ENCODE measurements at places on chromosomes 6 and 20. TPM values are rescaled to one million over a fixed set of nuclear protein-coding genes. Genes with fewer than 3 reads are reported as not detected.
A peak's percentile ranks its signal among the peaks of the same experiment; 100 is the strongest.

DNA sequence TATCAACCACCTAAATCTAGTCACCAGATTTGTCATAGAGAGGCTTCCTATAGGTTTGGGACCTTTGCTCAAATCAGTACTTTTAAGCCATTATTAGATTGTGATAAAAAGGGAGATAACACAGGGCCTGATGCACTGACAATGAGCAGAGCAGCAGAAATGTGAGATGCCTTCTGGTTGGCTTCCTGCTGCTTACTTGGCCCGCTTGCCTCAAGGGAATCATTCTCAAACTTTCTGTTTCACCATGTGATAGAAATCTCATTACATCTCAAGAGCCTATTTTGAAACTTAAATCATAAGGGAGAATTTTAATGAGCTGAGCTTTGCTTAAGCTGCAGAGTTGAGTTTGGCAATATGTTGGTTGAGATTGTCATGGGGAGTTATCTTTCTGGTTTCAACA lies 606.0 kb downstream of the DHX35 start:
- no peak for DNase-seq

DNA sequence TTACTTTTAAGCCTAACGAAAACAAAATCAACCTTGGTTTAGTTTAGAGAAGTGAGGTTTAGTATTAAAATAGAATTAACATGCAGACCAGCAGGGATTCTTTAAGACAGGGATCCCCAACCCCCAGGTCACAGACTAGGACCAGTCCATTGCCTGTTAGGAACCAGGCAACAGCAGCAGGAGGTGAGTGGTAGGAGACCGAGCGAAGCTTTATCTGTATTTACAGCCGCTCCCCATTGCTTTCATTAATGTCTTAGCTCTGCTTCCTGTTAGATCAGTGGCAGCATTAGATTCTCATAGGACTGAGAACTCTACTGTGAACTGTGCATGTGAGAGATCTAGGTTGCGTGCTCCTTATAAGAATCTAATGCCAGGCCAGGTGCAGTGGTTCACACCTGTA lies 225.9 kb downstream of the NKAIN2 start:
- no peak for DNase-seq

GRCh38 chr20:58359441-58359840 lies 29.6 kb upstream of the VAPB start:
- no peak for DNase-seq

DNA sequence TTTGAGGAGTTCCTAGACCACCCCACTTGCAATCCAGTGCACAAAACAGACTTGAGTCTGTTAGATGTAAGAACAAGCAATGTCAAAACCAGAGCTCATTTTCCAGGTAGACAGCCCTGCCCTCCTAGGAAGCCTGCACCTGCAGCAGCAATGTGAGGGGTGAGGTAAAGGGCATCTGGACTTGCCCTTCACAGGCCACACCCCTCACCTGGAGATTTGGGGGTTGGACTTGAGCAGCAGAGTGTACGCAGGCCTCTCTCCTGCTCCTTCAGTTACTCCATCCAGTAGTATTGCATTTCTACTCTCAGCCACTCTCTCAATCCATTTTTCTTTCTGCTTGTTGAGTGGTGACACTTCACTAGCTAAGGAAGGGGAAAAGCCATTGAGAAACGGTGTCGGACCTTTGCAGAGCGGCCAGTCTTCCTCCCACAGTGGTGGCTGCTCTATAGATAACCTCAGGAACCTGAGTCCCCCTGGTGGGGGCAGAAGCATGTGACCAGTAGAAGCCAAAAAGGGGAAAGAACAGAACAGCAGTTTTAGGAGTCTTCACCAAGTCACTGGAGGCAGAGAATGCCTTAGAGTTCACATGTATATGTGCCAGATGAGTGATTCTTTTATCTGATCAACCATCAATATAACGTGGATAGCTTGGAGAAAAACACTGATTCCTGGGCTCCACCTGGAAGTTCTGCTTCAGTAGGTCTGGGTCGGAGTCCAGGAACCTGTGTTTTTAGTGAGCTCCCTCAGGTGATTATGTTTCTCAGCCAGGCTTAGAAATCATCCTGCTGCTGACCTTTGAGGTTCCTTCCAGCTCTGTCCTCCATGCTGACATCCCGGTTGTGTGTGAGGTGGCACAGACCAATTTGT lies 28.0 kb downstream of the ARFGEF2 start:
- DNase-seq = no peak

DNA sequence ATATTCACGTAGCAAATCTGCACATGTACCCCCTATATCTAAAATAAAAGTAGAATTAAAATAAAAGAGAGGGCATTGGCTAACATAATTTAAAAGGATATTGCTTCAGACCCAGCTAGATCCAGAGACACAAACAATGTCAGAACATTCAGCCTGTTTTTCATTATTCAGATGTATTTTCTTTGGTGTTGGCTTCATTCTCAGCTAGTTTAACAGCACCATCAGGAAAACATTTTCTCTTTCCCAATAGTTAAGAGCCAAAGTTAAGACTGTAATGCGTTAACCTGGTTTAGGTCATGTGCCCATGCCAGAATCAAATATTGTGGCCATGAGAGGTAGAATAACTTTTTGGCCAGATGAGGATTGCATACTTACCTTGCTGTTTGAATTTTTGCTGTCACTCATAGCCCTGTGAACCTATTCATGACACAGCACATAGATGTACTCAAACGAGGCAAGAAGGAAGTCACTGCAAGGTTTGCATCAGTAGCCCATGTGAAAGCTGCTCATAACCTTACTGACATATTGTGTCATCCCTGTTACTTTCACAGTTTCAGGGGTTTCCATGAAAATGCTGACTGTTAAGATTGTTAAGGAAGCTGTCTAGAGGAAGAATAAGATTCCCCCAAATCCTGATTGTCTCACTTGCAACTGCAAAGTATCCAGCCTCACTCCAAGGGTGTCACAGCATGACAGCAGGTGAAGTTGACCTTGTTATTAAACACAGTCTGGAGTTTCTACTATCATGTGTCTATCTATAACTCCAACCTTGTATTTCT lies 233.1 kb downstream of the PACRG start:
- DNase-seq = no peak

DNA sequence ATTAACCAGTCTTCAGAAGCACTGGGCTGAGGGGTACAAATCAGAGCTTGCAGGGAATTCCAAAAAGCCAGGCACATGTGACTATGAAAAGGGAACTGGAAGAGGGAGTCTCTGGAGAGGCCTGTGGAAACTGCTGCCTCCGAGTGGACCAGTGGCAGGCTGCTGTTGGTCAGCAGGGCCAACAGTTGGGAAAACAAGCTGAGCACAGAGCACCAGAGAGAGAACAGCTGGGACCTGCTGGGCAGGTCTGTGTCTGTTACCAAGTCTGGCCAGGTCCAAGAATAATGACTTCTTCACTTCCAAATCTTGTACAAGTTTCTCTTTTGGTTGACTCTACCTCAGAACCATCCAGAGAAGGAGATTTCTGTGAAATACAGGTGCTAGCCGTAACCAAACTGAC lies 81.4 kb downstream of the LIN28B start:
- no peak for DNase-seq

GRCh38 chr6:3230900-3231246 lies 3.4 kb upstream of the TUBB2B start:
- DNase-seq = peak; percentile 76

GRCh38 chr20:4956200-4956810 lies 45.0 kb downstream of the SLC23A2 start:
- no peak for DNase-seq

GRCh38 chr6:31094389-31094881 lies 17.9 kb downstream of the C6orf15 start:
- DNase-seq = no peak

- DNase-seq = peak; percentile 3
These were observed 48.9 kb upstream of the EPHA7 start for GRCh38 chr6:93468291-93468690.

DNA sequence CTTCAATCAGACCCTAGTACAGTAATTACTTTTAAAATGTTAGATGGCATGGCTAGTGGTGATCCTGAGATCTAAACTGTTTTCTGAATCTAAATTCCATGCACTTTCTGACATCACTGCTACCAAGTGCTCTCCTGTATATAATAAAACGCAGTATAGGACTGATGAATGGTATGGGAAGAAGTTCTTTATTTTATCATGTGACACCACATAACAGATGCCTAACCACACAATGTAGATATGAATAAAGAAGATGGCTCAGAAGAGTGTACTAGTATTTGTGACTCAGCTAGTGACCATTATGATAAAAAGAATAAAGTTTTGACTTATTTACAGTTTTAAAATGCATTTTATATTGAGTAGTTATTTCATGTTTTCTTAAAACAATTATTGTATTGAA lies 8.5 kb downstream of the NDUFAF4 start:
- no peak for DNase-seq

DNA sequence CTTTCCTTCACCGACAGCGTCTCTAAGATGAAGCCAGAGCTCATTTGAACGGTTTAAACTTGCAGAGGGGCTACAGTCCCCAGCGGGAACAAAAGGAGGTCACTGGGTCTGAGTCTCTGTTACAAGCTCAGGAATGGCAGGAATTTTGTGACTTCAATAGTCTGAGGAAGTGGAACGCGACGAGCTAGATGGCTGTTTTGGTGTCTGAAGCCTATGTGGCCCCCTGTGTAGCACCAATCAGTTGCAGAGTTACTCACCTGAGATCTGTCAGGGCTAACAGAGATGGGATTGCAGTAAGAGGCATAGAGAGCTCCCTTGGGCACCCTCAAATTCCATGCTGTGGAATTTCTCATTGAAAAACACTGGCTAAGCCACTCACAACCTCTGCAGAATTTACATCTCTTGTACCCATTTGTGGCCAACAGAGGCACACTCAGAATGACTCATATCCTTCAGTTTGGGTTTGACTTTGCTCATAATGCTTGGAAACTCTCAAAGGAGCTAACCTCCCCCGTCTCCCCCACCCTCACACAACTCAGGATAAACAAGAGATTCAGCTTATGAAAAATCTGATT lies 7.1 kb upstream of the TCP11 start:
- peak; percentile 76 for DNase-seq

TNF gene
- polyA plus RNA-seq = 0.19 TPM

TP53TG5 gene
- polyA plus RNA-seq = 1.3 TPM

TCF21 gene
- 196 TPM for polyA plus RNA-seq

PMEPA1 gene
- 21.7 TPM for polyA plus RNA-seq

RNF217 gene
- 16.4 TPM for polyA plus RNA-seq

HINT3 gene
- polyA plus RNA-seq = 30.6 TPM
